NCI-H446 (cell line): ENCODE measurements at places on chromosomes 7 and 10.

- no peak for DNase-seq
Measured at GRCh38 chr7:137681657-137682562, 164.9 kb downstream of the DGKI start.

DNA sequence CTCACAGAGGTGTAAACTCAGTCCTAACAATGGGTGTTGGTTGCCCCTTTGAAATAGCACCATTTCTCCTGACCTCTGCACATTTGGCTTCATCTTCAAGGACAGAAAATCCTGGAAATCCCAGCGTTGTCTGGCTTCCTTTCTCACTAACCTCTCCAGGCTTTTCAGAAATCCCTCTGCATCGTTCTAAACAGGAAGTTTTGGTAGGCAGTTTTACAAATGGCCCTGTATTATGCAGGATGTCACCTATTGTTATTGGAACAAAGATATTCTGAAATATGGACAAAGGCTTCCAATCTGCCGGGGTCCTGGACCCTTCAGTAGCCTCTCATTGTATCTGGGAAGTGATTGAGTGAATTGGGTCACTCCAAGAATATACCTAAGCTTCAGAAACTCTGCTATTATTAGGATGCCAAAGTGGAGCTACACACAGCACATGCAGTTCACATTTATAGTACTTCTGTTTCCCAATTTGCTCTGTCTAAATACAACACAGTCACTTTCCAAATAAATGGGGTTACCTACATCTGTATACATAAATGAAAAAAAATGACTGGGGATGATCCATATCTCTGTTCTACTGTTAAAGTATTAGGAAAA is 134.8 kb upstream of the KLF6 start:
- no peak for DNase-seq

GRCh38 chr7:42702647-42703046 is 209.2 kb downstream of the C7orf25 start:
- DNase-seq, result no peak

GRCh38 chr10:35046074-35046473 is 44.1 kb downstream of the CUL2 start:
- no peak for DNase-seq

- no peak for DNase-seq
Measured at GRCh38 chr7:17626235-17626634, 314.1 kb downstream of the SNX13 start.

GRCh38 chr10:100670368-100670767 is 75.0 kb upstream of the PAX2 start:
- no peak for DNase-seq

GRCh38 chr10:32418572-32418971 is 27.4 kb upstream of the CCDC7 start:
- no peak for DNase-seq

GRCh38 chr7:148014001-148014400 is 576.6 kb upstream of the C7orf33 start:
- no peak for DNase-seq

DNA sequence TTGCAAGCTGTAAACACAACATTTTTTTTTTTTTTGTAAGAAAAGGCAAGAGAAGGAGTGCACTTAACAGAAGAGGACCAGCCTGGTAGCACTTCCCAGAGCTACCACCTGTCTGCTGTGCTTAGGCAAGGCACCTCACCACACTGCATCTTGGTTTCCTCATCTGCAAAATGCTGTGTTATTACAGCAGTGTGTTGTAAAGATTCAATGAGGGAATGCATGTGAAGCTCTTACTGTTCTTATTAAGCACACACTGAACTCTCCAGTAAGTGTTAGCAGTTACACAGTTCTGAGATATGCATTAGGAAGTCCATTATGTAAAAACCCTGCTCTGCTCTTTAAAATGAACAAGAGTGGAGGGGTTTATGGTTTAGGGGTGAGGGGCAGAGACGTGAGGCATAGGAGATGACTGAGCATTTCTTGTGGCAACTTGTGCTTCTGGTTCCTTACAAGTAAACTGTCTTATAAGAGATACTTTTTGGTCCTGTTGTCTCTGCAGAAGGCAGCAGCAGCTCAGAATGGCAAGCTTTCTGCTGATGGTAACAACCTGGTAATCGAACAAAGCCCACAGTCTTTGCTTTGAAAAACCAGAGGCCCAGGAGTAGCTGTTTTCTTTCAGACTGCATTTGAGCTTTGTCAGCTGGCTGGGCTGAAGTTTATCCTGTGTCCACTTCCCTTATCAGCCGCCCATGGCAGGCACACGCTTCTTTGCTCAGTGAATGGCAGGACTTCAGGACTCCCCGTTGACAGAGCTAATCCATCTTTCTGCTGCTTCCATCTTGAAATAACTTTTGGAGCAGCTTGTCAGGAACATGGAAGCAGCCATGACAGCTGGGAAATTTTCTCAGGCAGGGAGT is 98.8 kb upstream of the BMPER start:
- no peak for DNase-seq

- DNase-seq, result no peak
Measured at GRCh38 chr7:44101966-44102845, 1.9 kb upstream of the AEBP1 start.

DNA sequence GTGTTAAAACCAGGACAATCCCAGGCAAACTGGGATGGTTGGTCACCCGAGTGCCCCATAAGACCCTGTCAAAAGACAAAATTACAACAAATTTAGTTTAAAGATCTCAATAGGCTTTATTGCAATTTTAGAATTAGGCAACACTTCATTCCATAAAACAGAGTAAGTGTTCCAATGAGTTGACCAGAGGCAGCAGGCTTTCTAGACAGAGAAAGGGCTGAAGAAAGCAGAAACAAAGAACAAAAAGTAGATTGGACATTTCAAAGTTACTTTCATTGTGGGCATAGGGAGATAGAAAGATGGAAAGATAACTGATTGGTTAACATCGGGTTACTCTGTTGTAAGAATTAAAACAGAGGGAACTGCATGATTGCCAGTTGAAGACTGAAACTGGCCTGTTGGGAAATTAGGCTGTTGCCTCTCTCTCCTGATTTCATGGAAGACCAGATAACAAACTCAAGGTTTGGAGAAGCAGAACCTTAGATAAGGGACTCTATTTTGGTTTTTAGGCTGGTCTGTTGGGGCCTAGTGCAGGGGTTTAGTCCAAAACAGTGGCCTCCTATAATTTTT is 36.3 kb downstream of the ENTPD1 start:
- no peak for DNase-seq

GRCh38 chr7:99325001-99325493 is 651 bp upstream of the ARPC1A start:
- DNase-seq, result no peak

GRCh38 chr10:125153703-125154490 is 6.5 kb downstream of the CTBP2 start:
- no peak for DNase-seq
